Liver (tissue), 10 donors: ENCODE measurements at places on chromosomes 5 and 9. TPM values are rescaled to one million over a fixed set of nuclear protein-coding genes. Genes with fewer than 3 reads are reported as not detected.

GRCh38 chr5:135729321-135729786, 105.1 kb upstream of the SLC25A48 start:
- no peak for DNase-seq

GRCh38 chr5:135051399-135051798, 17.4 kb upstream of the PITX1 start:
- DNase-seq = no peak

GRCh38 chr5:142981886-142982820, 212.0 kb downstream of the ARHGAP26 start:
- peak; percentile 63 for DNase-seq

DNA sequence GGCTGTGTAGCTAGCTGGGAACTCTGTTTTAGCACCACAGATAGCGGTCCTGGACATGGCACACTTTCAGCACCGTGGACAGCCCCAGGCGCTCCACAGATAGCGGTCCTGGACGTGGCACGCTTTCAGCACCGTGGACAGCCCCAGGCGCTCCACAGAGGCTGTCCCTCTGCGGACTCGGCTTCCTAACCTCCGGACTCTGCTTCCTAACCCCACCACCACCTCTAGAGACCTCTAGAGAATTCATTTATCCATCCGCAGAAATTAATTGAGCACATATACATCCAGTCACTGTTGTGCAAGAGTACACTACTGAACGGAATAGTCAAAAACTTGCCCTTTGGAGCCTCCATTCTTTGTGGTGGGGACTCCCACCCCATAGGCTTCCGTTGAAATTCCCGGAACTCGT, 27.4 kb downstream of the UNC5A start:
- peak; percentile 83 for DNase-seq

The GOLPH3 gene
- total RNA-seq = 116 TPM

The PTGR1 gene
- total RNA-seq = 324 TPM

The PRUNE2 gene
- 1.4 TPM for total RNA-seq
